CD4-positive, alpha-beta T cell treated with Interferon alpha-2 for 1 hour (primary cell): ENCODE measurements at places on chromosomes 7 and 10.
A peak's percentile ranks its signal among the peaks of the same experiment; 100 is the strongest.

DNA sequence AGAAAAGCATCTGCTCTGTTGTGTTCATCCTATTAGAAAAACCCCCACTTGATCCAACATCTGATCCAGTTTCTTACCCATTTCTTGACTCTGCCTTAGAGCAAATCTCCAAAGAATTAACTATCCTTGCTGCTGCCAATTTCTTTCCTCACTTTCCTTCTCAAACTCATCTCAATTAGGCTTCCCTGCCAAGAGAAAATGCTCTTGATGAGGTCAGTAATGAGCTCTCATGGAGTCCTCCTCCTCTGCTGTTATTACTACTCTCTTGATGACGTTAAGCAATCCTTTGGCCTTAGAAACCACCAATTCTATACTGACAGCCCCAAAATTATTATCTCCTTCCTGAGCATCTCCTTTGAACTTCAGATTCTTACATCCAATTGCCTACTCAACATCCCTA, 162.0 kb upstream of the FAM13C start:
- DNase-seq, result no peak

DNA sequence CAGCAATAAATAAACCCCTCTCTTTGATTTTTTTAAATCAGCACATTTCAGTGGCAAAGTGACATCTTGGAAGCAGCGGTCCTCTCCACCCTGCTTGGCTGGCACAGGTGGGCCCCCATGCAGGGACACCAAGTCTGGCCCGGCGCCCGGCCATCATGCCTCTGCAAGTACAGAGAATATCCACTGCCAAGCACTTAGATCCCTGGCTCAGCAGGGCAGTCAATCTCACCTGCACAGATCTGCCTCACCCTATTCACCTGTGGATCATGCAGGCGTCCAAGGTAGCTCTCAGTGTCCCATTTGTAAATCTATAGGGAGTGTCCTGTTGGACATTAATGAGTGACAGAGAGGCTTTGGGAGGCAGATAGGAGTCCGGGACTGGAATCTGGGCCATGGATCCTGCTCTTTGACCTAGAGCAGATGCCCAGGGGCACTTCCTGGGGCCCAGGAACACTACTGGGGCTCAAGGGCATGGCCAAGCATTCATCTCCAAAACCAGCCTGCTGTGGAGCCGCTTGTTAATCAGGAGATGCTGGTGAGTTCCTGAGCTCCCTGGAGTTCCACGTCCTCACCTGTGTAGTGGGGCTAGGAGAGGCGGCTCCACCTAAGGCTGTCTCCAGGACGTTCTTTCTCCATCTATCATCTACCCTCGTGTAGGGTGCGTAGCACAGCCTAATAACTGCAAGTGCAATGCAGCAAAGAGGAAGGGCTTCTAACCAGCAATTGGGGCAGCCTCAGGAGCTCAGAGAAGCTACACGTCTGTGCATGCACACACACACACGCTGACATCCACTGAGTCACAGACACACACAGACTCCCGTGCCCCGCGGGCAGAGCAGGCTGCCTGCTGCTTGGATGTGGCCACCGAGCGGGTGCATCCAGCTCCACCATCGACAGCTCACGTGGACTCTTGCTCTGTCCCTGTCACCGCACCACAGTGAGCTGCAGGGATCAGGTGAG, 123.6 kb downstream of the OAT start:
- DNase-seq, result no peak

DNA sequence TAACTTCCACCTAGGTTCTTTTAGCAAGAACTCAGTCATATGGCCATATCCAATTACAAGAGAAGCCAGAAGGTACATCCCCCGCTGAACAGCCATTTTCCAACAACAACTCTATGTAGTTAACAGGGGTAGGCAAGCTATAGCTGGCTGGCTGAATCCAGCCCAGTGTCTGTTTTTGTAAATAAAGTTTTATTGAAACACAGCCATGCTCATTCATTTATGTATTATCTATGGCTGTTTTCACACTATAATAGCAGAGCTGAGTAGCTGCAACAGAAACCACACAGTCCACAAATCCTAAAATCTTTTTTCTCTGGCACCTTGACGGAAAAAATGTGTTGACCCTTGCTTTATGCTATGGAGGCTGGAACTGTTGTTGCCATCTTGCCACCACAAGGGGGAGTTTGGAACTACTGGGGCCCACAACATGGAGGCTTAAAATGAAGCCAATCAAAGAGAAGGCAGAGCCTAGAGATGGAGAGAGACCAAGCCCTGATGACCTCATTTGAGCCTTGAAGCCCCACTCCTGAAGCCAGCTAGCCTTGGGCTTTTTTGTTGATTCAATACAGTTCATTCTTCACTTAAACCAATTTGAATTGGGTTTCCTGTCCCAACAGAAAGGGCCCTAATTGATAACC, 33.3 kb upstream of the XPNPEP1 start:
- DNase-seq, result peak; percentile 23

GRCh38 chr10:124253006-124253405, 159.6 kb upstream of the CHST15 start:
- DNase-seq, result no peak

DNA sequence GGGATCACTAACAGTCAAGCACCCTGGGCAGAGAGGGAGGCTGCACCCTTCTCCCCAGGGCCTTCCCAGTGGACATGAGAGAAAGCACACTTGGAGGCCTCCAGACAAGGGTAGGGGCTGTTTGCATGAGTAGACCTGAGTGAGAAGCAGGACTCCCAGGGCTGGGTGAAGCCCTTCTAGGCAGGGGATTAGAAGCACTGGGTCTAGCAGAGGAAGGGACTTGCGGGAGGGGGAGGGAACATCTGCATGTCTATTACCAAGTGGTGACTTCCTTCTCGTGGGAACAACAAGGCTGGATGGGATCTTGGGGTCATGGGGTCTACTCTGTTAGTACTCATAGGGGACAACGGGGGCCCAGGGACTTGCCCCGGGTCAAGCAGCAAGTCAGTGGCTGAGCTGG, 67.8 kb downstream of the EMX2 start:
- DNase-seq, result no peak
